Right lung (tissue), 10 donors: ENCODE measurements at places on chromosomes 3 and 15.
A peak's percentile ranks its signal among the peaks of the same experiment; 100 is the strongest.

- DNase-seq: no peak
Measured at GRCh38 chr15:73887481-73887880, 14.1 kb downstream of the TBC1D21 start.

- no peak for DNase-seq
Measured at GRCh38 chr3:49533786-49534519, 20.3 kb upstream of the BSN start.

- DNase-seq: peak; percentile 28
Measured at GRCh38 chr3:197168606-197169005, 129.8 kb downstream of the DLG1 start.

DNA sequence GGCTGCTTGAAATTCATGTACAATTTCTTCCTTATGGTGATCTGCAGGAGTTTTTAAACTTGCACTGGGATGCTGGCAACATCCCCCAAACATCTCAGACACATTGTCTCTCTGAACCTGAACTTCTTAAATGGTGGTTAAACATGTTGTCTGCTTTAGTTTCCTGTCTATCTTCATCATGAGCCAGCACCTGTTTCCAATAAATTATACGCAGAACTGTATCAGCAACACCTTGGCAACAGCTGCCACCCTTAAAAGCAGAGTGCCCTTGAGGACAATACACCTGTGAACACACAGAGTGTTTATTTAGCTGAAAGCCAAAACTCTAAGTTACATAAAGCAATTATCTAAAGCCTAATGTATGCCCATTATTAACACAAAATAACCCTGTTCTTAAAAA lies 242.9 kb downstream of the WNT5A start:
- no peak for DNase-seq

- no peak for DNase-seq
Measured at GRCh38 chr3:27391796-27392195, 22.6 kb upstream of the NEK10 start.

- no peak for DNase-seq
Measured at GRCh38 chr3:19541284-19541683, 392.7 kb downstream of the EFHB start.
